ENCODE measurements at places on chromosomes 16 and 17.

- DNase-seq, result no peak
Measured at GRCh38 chr17:78228176-78228575, 3.3 kb upstream of the TMEM235 start.

DNA sequence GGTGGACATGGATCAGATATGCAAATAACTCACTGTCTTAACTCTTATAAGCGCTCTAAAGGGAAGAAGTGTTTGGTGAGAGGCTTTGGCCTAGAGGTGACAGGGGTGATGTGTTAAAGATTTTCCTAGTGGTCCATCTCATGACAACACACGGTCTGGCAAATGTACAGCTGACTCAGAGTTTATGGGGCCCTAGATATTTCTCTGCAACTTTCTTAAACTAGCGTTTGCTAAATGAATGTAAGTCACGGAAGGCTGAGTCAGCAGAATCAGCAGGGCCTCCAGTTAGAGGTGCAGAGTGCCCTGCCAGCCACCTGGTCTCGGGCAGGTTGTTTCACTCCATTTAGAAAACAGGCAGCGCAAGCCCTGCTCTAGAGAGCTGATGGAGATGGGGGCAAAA lies 40.1 kb downstream of the CLEC16A start:
- DNase-seq, result no peak

GRCh38 chr17:38710985-38711384 lies 5.9 kb downstream of the MLLT6 start:
- no peak for DNase-seq

GRCh38 chr16:3542601-3543373 lies 34.4 kb downstream of the NLRC3 start:
- no peak for DNase-seq

DNA sequence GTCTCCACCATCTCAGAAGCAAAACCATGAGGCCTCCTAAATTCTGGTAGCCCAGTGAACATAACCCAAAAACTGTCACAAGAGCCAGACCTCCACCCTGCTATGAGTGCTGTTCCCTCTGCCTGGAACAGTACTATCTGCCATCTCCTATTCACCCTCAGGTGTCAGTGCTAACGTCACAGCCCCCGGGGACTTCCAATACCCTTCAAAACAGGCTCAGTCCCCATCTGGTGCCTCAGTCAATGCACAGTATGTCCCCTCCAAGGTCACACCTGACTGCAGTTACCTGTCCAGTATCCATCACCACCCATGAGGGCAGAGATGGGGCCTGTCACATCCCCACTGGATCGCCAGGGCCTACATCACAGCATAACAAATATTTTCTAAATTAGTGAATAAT lies 11.5 kb downstream of the CREBBP start:
- no peak for DNase-seq
